ENCODE measurements at places on chromosomes 1 and 21.

DNA sequence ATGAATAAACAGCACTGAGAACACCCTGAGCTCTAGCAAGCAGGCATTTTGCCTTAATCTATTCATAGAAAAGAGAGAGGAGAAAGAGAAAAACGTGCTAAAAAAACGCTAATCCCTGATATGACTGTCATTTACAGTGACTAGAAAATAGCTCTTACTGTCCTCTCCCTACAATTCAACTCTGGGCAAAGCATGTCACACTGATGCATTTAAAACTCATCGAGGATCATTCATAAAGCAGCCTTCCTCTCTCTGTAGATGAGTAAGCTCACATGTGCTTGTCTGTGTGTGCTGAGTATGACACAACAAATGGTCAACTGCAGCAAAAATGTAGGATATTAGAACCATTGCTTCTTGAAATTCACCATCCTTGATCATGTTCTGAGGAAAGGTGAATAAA is 109.0 kb downstream of the SGIP1 start:
- no peak for DNase-seq

GRCh38 chr1:236829085-236829484 is 34.0 kb downstream of the MTR start:
- no peak for DNase-seq

GRCh38 chr1:3883194-3883925 is 16.7 kb downstream of the C1orf174 start:
- no peak for DNase-seq

GRCh38 chr1:225460021-225460736 is 32.3 kb upstream of the LBR start:
- DNase-seq: no peak

Measured in activated effector memory CD4-positive, alpha-beta T cell treated with Interleukin-2 at 50 U/mL for 16 hours (primary cell).